ENCODE measurements at places on chromosomes 7 and 10.
A peak's percentile ranks its signal among the peaks of the same experiment; 100 is the strongest.

GRCh38 chr10:63884426-63884825, 363.2 kb downstream of the REEP3 start:
- DNase-seq = no peak

DNA sequence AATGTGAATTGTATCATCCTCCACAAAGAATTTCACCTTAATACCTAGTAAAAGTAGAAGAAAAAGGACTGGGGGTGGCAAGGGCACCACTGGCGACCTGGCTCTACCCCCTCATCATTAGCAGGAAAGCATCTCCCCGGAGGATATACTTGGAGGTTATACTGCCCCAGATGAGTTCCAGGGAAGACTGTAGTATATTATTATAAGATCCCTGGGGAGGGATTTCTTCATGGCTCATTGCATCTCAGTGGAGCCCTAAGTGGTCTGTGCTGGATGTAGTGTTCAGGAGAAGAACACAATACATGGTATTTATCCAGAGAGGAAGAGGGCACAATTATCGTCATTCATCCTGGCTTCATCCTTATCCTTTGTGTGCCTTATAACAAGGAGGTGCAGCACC, 14.2 kb upstream of the DYNC1I1 start:
- no peak for DNase-seq

GRCh38 chr10:8056871-8057331, 2.4 kb downstream of the GATA3 start:
- no peak for DNase-seq

DNA sequence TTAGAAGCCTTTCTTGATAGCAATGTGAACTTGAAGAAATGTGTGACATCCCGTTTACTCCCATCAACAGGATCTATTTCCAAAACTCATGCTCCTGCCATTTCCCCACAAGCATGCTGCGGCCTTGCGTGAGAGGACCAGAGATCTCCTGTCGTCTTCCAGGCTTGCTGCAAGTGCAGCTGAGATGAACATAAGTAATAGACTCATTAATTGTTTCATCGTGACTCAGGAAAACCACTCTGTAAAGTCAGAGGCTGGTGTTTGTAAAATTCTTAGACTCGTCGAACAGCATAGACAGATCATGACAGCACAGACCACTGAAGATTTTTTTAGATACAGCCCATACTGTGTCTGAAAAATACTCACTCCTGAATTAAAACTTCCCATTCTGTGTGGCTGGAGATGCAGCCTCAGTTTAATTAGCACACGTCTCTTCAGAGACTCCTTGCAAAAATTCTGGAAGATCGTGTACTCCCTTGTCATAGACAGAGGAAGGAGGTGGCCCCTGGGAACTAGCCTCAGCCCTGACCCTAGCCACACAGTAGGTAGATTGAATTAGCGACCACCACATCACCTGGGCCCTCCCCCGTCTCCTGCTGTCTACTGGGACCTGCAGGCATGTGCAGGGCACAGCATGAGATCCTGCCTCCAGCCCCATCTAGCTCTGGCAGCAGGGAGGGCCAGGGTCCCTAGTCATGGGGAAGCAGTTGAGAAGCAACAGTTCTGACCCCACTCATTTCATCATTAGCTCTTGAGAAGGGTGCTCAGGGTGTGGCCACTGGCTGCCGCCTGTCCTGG, 226.0 kb downstream of the CELF2 start:
- DNase-seq = peak; percentile 50

- peak; percentile 97 for DNase-seq
These were observed 59.4 kb downstream of the CDK14 start for GRCh38 chr7:90655566-90655965.

GRCh38 chr10:130378556-130379400, 242.6 kb downstream of the GLRX3 start:
- no peak for DNase-seq

DNA sequence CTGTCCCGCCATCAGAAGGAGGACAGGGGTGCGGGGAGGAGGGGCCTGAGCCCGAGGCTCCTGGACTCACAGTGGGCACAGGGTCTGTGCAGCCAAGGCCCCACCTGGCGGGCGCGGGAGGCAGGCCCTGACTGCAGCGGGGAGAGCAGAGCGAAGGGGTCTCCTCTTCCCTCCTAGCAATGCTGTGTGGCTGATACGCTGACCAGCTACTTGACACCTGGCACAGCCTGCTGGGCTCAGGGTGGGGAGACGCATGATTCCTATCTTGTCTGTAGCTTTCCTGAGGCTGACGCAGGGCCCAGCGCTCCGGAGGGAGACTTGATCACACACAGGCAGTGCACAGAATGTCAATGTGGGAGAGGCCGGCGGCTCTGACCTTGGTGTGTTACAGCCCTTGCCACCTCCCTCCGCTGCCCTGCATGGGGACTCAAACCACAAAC, 174.9 kb downstream of the ELFN1 start:
- DNase-seq = no peak

- no peak for DNase-seq
These were observed 23.4 kb downstream of the EBF3 start for GRCh38 chr10:129940617-129941198.

DNA sequence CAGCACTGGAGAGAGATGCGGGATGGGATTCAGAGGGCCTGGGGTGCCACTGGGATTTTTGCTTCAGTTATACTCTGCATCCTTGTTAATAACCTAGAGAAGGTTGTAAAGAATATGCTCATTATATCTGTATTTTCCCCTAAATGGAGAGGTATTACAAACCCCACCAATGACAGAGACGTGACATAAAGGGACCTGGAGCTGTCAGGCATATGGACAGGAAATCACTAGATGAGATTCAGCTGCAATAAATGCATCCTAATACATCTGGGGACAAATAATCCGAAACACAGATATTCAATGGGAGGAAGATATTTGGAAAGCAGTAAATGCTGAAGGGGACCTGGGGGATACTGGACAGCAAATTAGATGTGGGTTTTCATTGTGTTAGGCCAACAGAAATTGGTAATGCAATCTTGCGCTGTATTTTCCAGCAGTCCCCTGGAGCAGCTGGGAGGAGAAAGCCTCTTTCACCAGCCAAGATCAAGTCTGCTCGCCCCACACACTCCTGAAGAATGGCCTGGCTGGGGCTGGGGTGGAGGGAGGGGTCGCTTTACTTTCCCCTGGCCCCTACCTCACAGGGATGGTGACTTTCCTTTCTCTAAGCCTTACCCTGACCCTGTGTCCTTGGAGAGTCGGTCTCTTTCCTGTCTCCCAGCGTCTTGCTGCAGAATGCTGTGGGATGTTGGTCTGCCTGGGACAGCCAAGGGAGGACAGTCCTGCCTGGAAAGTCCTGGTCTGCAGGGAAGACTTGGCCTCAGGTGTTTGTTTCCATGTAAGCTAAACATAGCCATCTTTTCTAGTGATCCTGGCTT, 653.8 kb downstream of the LRMDA start:
- DNase-seq = no peak

- peak; percentile 97 for DNase-seq
These were observed 1.2 kb downstream of the VCL start for GRCh38 chr10:73998929-73999691.

DNA sequence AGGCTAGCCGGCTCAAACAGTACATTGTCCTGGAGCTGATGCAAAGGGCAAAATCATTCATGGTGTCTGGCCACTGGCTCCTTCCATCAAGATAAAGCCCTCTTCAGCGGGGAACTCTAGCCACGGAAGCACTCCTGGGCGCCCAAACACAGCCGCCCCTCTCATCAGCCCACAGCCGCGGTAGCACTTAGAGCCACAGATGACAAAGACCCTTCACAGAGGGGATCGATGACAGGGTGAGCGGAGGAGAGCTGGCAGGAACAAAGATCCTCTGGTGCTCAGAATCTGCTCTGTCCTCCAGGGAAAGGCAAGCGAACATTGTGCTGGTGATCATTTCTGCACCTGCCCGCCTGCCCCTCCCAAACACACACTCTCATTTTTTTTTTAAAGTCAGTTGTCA, 222.2 kb upstream of the NRP1 start:
- DNase-seq = no peak

- no peak for DNase-seq
These were observed 71.3 kb upstream of the SP4 start for GRCh38 chr7:21356616-21357015.

DNA sequence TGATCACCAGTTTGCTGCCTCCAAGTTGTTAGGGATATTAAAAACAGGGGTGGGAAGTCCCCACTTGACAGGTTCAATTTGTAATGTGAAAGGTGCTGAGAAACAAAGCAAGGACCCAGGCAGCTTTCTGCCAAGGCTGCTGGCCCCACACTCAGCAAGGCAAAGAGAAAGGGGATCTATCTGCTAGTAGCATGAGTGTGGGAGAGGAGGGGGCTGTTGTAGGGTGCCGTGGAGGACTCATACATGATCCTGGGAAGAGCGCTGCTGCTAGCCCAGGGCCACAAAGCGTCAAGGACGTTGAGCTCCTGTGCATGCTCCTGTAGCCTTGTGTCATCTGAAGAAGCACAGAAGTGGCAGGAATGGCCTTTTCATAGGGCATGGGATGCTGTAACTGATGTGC, 96.5 kb upstream of the INSYN2A start:
- DNase-seq = no peak

GRCh38 chr7:8371742-8372141, 61.7 kb upstream of the NXPH1 start:
- DNase-seq = no peak

DNA sequence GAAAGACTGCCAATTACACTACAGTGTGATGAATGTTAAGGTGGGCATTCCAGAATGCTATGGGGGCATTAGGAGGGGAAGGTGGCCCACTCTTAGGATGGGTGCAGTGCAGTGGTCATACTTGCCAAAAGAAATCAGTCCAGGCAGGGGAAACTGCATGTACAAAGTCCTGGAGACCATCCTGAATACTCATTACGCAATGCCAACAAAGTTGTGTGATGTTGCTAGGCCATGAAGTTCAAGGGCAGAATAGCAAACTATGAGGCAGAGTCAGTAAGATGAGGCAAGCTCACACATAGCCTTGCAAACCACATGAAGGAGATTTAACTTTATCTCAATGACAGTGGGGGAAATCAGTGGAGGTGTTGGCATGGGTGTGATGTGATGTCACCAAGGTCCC, 49.8 kb upstream of the SLC35B4 start:
- no peak for DNase-seq

GRCh38 chr10:42754155-42755027, 28.2 kb upstream of the BMS1 start:
- peak; percentile 6 for DNase-seq

GRCh38 chr7:12653518-12653917, 33.9 kb upstream of the ARL4A start:
- peak; percentile 49 for DNase-seq

All from fibroblast of skin of right biceps (primary cell).